Foreskin fibroblast (primary cell): ENCODE measurements at places on chromosomes 7 and 10.

GRCh38 chr7:64883113-64883905 is 19.8 kb upstream of the ZNF273 start:
- no peak for DNase-seq

- DNase-seq: no peak
These were observed 88.5 kb downstream of the CREM start for GRCh38 chr10:35215107-35215506.

DNA sequence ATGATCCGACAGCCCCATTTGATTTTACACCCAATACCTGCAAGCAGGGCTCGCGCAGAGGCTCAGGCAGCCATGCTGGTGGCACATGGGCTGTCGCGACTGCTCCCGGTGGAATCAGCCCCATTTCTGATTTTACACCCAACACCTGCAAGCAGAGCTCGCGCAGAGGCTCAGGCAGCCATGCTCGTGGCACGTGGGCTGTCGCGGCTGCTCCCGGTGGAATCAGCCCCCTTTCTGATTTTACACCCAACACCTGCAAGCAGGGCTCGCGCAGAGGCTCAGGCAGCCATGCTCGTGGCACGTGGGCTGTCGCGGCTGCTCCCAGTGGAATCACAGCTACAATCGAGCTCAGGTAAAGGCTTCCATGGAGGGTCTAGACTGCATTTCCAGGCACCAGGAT is 244.1 kb downstream of the PTPRN2 start:
- DNase-seq: no peak

DNA sequence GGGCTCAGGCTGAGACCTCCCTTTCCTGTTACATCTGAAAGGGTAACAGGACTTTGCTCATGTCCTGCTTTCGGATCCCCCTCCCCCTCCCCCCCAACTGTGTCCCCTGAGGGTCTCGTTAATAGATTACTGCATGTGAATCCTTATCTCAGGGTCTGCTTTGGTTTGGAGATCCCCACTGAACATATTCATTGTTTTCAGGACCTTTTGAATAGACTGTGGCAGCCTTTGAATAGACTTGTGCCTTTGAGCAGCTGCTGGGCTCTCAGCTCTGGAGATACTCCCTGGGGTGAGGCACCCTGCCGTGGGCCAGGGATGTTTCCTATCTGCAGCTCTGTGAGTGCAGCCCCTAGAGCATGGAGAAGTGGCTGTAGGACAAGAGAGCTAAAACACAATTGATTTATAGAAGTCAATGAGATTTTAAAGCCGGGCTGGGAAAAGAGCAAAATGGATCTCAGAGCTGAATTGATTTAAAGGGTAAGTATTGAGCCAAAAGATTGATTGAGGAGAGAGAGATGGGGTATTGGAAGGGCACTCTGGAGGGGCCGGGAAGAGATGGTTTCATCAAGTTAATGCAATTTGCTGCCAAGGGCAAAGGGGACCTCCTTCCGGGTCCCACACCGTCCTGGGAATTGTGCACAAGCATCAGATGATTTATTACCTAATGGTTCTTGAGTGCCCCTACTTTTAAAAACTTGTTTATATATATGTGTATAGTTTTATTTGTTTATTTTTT is 9.9 kb downstream of the ARHGAP22 start:
- DNase-seq: no peak

- no peak for DNase-seq
These were observed 262.8 kb downstream of the BBS9 start for GRCh38 chr7:33392148-33392547.

- no peak for DNase-seq
These were observed 34.7 kb upstream of the NPY start for GRCh38 chr7:24249266-24249665.

GRCh38 chr10:49837685-49838084 is 75.6 kb upstream of the OGDHL start:
- DNase-seq: no peak

- no peak for DNase-seq
These were observed 84.2 kb upstream of the FAM133B start for GRCh38 chr7:92674379-92674778.

DNA sequence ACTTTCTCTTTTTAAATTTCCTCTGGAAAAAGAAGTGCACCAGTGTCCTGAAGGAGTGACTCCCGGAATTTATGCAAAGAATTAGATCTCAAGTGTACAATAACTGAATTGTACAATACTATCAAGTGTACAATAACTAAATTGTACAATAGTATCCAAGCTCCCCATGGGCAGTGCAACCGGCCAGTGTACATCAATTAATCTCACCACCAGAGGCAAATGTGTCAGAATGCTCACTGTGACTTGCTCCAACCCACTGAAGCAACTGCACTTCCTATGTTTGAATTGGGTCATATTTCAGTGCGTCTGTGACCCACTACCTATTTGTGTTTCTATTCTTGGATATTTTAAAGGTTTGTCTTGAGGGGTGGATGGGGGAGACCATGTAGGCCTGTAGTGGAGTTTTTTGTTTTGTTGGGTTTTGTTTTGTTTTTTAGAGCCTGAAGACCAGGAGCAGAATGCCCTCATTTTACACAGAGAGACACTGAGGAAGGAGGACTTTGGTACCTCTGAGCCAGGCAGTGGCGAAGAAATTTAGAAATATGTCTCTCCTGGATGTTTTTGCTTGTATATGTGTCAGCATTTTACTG is 78.5 kb upstream of the CTTNBP2 start:
- no peak for DNase-seq

DNA sequence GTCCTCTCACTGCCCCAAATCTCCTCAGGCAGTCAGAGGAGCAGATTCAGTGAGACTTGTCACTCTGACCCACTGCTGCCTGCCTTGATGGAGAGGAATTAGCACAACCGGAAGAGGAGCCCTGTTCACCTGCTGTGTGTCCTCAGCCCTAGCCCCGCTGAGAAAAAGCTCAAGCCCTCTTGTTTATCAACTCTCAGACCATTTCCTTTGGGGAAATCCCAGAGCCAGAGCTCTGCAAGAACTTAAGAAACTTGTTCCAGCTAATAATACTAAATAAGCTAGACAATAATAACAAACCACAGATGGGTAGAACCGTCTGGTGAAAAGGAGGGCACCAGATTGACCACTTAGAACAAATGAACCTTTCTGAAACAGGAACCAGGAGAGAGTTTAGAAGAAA is 37.7 kb upstream of the ITGB1 start:
- no peak for DNase-seq

- DNase-seq: no peak
These were observed 100.3 kb downstream of the ARHGAP21 start for GRCh38 chr10:24623383-24623782.

- DNase-seq: no peak
These were observed 584.2 kb upstream of the MBL2 start for GRCh38 chr10:53356616-53357349.

GRCh38 chr7:108109221-108109908 is 20.8 kb downstream of the LAMB4 start:
- no peak for DNase-seq

DNA sequence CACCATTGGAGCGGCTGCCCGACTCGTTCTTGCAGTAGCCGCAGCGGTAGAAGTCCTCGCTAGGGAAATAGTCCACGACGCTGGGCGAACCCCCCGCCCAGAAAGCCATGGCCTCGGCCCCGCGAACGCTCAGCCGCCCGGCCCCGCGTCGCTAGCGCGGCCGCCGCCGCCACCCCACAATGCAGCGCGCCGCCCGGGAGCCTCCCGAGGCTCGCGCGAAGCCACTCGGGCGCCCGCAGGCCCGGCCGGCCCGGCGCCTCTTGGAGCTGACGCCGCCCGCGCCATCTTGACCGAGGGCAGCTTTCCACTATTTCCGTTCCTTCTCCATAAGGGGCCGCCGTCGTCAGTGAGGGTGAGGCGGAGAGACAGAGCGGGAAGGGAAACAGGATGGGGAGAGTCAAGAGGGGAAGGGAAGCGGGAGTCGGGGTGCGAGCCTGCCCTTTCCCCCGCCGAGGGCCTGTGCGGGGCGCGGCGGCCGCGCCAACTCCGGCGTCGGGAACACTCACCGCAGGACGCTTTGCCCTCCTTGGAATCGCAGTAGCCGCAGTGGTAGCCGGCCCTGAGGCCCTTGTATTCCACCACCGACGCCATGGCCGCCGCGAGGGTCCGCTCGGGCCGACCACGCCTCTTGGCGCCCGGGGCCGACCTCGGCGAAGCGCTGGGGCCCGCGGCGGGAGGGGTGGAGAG is at the start of gene ATE1:
TSS of gene ATE1 (minus strand) at position 191 of the 687 bp plus-strand sequence. CDS start at position 109, 82 bp downstream.
- peak; percentile 96 for DNase-seq

- peak; percentile 85 for DNase-seq
These were observed 199.9 kb downstream of the EVX1 start for GRCh38 chr7:27442455-27442854.

DNA sequence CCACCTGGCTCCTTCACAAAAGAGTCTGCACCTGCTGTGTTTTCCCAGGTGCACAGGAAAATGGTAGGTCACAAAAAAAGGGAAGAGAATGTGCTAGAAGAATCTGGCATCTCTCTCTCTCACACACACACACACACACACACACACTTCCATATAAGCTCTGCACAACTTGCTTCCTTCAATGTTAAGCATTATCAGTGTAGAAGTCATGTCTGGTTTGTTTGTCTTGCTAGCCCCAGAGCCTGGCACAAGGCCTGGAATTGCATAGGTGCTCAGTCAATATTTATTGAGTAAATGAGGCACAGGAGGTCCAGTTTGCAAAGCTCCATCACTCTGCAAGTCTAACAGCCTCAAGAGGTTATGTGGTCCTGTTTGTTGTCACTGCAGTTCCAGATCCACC is 867.3 kb upstream of the AUTS2 start:
- no peak for DNase-seq

DNA sequence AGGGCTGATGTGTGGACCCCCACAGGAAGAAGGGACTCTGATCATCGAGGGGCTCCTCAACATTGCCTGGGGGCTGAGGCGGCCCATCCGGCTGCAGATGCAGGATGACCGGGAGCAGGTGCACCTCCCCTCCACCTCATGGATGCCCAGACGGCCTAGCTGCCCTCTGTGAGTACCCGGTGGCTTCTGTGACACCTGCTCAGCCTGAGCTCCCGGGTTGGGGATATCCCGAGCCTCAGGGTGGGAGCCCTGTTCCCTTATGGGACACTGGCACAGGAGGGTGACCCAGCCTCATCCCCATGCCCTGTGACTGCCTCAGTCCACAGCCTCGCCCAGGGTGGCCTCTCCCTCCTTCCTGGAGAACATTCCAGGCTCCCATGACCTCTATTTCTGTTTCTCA is 3.9 kb upstream of the DEPP1 start:
- DNase-seq: no peak

DNA sequence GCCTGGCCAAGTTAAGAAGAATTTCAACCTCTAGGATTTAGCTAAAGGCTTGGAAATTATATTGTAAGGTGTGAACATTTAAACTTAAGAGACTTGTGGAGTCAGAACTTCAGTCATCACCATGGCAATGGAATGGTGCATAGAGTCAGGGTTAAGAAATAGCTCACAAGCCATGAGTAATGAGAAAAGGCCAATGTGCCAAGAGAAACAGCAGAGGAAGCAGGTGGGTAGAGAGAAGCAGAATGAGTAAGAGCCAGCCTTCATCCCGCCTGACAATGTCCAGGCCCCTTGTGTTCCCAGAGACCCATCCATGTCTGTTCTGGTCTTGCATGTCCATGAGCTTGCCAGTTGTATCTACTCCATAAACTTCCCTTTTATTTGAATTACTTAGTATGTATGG is 62.6 kb upstream of the TBX20 start:
- DNase-seq: no peak

GRCh38 chr7:29809533-29810155 is 3.3 kb downstream of the WIPF3 start:
- DNase-seq: no peak

DNA sequence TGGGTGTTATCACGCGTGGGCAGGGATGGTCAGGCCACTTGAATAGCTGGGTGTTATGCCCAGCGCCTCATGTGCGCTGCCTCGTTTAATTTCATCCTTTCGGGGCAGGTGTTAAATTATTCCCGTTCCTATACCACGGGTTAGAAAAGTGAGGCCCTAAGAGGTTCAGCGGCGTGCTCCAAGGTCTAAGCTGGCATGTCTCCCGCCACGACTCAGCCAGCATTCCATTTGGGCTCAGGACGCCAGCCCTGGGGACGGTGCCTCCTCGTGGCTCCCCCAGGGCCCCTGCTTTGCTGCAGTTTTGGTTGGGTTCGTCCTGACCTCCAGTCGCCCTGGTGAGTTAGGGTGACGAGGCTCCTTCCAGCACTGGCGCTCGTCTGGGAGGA is 124.5 kb downstream of the TRRAP start:
- no peak for DNase-seq

- no peak for DNase-seq
These were observed 142.9 kb upstream of the ITGB1 start for GRCh38 chr10:33100781-33101391.

- no peak for DNase-seq
These were observed 10.6 kb upstream of the PRSS2 start for GRCh38 chr7:142760071-142760642.
